ENCODE measurements at places on chromosomes 1 and 21.

DNA sequence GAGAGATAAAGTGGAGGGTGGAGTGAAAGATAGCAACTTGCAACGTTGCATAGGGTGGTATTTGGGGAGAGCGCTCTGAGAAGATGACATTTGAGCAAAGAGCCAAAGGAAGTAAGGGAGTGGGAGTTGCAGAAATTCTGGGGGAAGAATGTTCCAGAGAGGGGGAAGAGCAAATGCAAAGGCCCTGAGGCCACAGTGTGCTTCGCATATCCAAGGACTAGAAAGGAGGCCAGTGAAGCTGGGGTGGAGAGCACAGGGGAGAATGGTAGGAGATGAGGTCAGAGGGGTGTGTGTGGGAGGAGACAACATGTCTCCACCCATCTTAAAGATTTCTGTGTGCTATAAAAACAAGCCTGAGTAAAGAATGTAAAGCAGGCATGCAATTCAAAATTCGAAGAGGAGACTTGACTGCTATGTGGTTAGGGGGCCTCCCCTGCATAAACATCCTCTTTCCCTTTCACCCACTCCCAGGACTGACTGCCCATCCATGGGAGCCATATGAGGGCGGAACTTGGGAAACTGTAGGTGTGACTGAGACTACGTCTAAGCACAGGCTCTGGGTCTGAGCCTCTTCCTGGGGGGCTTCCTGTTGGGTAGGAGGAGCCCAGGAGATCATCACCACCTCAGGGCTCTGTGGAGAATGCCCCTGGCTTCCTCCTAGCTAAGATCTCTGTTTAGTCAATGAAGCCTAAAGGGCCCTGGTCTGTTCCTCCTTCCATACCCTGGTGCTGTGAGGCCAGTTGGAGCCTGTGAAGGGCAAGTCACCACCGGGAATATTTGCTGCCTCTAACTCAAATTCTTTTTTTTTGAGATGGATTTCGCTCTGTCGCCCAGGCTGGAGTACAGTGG lies 2.9 kb upstream of the CLIC4 start:
- peak; percentile 94 for DNase-seq

GRCh38 chr21:35615325-35615724 lies 445.0 kb downstream of the SETD4 start:
- DNase-seq: no peak

GRCh38 chr1:151935154-151935553 lies 25.8 kb upstream of the THEM4 start:
- DNase-seq: peak; percentile 45

- no peak for DNase-seq
Observed at GRCh38 chr1:7536891-7537591, 234.1 kb upstream of the VAMP3 start.

GRCh38 chr1:156154317-156154749 lies 948 bp downstream of the SEMA4A start:
- DNase-seq: no peak

GRCh38 chr1:160370561-160371345 lies 3.9 kb downstream of the NHLH1 start:
- no peak for DNase-seq

GRCh38 chr1:171150156-171150555 lies 34.9 kb upstream of the FMO2 start:
- no peak for DNase-seq

DNA sequence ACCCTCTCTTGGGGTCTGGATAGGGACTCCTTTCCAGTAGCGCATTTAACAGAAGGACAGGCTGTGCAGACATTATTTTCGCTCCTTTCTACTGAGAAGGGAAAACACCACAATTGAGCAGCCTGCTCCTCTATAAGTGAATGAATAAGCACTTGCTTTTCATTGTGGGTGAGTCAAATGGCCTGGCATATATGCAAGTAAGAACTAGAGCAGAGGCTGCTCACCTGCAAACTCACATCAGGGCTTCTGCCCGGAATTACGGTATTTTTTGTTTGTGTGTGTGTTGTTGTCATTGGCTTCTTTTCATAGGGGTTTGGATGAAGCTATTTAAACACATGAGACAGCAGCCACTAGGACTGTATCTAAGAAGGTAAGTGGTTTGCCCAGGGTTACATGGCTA lies 200.1 kb upstream of the CAMK1G start:
- DNase-seq: no peak

GRCh38 chr1:21490774-21491487 lies 18.3 kb upstream of the ALPL start:
- peak; percentile 89 for DNase-seq

- no peak for DNase-seq
Observed at GRCh38 chr21:46557469-46557868, 47.4 kb downstream of the S100B start.

GRCh38 chr1:239952348-239953308 lies 139.1 kb upstream of the FMN2 start:
- no peak for DNase-seq

- no peak for DNase-seq
Observed at GRCh38 chr1:10900251-10900651, 103.8 kb upstream of the CASZ1 start.

DNA sequence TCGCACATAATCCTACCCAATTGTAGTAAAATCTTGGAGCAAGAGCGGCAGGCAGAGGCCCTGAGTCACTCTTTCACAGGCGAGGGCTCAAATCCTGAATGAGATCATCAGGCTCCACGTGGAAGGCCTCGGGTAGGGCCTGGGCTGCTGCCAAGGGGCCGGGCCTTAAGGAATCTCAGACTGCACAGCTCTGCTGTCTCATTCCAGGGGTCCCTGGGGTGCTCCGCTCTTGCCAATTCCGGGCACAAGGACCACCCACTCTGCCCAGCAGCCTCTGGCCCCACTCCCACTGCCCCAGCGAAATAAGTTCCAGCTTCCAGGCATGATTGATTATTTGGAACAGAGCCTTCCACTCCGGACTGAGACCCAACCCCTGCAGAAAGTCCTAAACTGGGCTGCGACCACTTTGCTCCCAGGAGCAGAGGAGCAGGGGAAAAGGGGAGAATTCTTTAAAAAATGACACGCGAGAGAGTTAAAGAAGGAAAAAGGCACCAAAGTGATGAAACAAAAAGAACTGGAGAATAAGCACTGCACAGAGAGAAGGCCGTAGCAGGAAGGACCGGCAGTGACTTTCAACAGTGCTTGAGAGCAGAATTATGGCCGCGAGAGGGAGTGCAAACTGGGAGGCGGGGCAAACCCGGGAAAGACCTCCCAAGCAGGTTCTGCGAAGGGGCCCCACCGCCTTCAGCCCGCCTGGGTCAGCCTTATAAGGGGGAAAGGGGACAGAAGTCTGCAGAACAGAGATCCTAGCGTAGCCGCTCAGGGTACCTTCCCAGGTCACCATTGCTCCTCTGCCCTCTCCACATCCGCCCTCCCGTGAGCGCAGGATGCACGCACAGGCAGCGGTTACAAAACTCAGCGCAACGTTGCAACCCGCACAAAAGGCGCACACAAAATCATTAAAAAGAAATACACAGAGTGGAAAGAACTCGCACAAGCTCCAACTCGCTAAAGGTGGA lies 2.0 kb downstream of the ADAMTS1 start:
- peak; percentile 98 for DNase-seq

DNA sequence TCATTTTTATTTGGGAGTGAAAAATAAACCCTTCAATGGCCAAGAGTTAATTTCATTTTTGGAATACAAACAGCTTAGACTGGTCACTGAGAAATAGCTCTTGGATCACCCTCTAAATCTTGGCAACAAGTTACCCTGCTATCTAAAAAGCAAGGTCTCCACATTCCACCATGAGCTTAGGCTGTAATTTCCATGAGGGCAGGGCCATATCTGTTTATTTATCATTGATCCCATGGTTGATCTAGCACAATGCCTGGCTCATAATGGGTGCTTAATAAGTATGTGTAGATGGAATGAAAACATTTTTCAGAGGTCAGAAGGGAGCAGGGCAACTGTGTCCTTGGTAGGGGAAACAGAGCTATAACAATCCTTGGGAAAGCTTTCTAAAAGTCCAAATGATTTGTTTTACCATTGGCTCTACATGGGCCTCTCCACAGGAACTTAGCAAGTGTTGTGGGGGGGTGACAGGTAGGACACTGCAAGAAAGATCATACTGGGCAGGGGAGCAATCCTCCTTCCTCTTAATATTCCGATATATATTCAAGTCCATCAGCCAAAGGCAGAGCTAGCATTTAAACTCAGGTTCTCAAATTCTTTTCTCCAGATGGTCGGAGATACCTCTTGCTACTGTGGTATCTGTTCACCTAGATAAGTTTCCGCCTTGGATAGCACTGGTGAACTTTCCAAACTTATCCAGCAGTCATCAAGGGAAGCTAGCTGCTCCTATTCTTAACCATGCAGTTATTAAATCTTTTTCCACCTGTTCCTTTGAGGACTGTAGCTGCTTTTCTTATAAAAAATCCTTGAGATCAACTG lies 53.1 kb upstream of the PTCH2 start:
- no peak for DNase-seq

DNA sequence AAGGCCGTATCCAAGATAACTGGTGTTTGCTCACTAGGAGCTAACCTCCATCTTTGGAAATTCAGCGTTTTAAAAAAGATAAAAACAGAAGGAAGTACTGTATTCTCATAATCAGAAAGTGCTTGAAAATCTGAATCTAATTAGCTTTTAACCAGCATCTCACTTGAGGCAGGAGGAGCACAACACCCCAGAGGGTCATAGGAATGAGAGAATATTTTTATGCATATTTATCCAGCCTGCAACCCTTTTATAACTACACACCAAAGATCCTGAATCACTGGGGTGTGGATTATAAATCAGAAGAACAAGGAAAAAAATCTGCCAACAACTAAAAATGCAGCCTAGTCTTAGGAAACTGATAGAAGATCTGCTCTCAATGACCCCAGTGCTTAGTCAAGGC lies 68.0 kb upstream of the PTCH2 start:
- DNase-seq: no peak

DNA sequence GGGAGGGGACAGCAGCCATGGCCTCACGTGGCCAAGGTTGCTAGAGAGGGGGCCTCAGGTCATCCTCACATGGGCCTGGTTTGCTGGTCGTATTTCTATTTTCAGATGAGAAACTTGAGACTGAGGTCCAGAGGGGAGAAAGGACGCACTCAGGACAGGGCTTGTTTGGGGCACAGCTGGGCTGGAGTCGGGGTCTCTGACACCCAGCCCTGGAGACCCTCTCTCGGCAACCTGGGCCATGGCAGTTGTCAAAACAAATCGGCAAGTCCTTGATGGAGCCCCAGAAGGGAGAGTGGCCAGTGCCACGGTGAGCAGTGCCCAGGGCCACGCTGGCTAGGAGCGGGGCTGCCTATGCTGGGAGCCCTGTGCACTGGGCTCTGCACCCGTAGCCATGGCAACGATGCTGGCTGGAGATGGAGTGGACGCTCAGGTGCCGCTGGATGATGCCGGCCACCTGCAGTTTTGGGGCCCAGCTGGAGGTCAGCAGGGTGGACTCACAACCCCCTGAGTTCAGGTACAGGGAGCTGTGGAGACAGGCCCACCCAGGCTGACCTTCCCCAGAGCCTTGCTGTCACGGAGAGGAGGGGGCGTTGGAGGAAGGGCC lies 11.1 kb downstream of the LRRC3 start:
- no peak for DNase-seq

DNA sequence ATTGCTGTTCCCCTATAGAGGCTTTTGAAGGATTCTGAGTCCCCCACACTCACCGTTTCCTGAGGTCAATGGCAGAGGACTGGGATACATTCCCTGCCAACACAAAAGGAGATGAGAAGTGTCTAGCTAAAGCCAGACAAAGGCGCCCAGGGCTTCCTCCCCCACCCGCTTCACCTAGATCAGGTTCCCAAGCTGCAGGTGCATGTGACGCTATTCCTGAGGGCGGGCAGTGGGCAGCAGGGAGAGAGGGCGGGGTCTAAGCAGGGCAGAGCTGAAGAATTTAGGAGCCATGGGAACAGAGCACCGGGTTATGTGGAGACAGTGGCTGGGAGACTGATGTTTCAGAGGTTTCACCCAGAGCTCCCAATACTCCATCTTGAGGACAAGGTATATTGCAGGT lies 6.0 kb upstream of the ARHGEF2 start:
- no peak for DNase-seq

DNA sequence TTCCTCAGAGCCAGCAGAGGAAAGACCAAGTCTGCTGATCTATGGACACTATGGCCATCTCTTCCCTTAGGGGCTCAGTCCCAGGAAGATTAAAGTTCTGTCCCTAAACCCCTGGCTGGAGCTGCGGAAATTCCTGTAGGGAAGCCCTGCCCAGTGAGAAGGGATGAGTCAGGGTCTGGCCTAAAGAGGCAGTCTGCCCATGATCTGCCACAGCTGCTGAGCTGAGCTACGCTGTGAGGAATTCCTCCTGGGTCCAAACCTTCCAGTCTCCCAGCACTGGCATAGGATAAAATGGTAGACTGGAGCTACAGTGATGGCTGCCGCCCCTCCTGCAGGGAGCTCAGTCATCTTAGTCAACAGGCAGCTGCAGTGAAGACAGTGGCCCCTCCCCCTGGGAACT lies 213.7 kb downstream of the BRINP2 start:
- peak; percentile 15 for DNase-seq

- no peak for DNase-seq
Observed at GRCh38 chr21:18443701-18444100, 40.1 kb upstream of the TMPRSS15 start.

- peak; percentile 90 for DNase-seq
Observed at GRCh38 chr21:43609501-43610340, 49.6 kb downstream of the HSF2BP start.

DNA sequence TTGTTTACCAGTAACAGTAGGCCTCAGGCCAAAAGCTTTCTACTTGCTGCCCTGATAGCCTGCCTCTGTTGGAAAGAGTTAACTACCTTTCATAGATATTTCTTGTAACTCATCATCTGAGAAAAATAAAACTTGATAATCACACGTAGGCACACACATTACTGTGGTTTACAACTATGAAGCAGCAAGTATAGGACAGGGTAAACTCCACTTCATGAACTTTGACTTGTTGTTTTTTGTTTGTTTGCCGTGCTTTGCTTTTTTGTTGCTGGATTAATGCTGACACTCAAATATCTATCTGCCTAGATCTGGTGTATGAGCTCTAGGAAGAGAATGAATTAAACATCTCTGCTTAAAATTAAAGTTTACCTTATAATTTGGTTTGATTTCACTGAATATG lies 924.7 kb upstream of the ADGRL2 start:
- DNase-seq: no peak

DNA sequence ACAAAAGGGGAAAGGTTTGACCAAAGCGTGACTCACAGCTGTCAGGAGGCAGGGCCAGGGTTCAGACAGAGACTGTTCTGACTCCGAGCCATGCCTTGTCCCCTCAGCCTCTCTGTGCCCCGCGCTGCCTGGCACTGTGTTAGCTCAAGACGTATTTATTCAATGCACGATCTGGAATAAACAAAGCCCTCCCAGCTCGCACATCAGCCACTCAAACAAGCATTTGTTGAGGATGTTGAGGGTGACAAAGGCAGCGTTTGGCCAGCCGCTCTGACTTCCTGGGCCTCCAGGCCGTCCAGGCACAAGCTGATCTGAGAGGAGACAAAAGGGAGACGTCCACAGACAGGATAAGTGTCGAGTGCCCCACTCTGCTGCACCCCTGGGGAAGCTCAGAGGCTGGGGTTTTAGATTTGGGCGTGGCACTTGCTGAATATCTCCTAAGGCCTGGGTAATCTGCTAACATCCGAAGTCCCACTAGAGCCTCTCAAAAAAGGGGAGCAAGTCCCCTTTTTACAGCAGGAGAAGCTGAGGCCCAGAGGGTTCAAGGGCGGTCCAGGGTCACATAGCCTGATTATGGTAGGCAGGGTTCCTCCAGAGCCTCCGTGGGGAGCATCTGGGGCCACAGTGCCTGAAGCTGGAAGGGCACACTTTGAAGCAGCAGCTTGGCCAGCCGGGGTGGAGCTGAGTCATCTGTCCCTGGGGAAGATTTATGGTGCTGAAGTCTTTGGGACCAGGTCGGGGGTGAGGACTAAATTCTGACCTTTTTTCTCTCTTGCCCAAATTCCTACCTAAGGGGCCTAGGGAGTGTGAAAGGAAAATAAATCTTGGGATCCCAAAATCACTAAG lies 95.9 kb downstream of the SPSB1 start:
- peak; percentile 67 for DNase-seq

GRCh38 chr1:32112806-32113375 lies 5.0 kb downstream of the KPNA6 start:
- DNase-seq: no peak
